ENCODE measurements at places on chromosomes 4 and X. TPM values are rescaled to one million over a fixed set of nuclear protein-coding genes. Genes with fewer than 3 reads are reported as not detected.

CYSLTR1 gene
- 2.5 TPM for total RNA-seq

OCIAD2 gene
- total RNA-seq: 54.2 TPM

SSX2B gene
- not detected for total RNA-seq

NPY1R gene
- total RNA-seq: not detected

CABS1 gene
- total RNA-seq: not detected

AFM gene
- total RNA-seq: not detected

GJB1 gene
- total RNA-seq: not detected

GAGE13 gene
- total RNA-seq: not detected

VCX3B gene
- not detected for total RNA-seq

RAB40AL gene
- not detected for total RNA-seq

CXCL8 gene
- 0.56 TPM for total RNA-seq

ARHGEF6 gene
- total RNA-seq: 54.1 TPM

Measured in activated CD4-positive, alpha-beta memory T cell treated with anti-CD3 and anti-CD28 coated beads for 36 hours (primary cell).